Memory B cell (primary cell): ENCODE measurements at places on chromosomes 3 and 15.

GRCh38 chr3:136444581-136444980, 194.4 kb downstream of the PCCB start:
- no peak for DNase-seq

GRCh38 chr15:67125589-67126502, 60.4 kb downstream of the SMAD3 start:
- no peak for DNase-seq

DNA sequence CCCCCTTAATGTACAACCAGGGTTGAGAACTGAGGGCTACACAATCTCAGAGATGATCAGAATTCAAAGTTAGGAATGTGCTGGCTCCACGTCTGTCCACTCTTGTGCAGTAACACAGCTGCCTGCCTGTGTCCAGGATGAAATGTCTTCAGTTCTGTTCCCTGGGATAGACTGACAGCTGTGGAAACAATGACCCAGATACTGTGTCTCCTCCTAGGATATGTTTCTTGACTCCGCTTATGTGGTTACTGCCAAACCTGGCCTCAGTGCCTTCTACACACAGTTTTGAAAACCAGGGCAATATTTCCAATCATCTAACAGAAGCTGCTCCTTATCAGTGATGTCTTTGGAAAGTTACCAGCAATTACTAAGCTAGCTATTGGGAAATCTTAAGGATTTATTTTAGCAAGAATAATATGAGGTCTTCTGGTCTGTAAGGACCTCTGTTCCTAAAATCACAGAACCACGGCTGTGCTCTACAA, 67.6 kb downstream of the NOX5 start:
- DNase-seq, result no peak

- DNase-seq, result no peak
Measured at GRCh38 chr3:170327040-170327808, 30.3 kb upstream of the SKIL start.

DNA sequence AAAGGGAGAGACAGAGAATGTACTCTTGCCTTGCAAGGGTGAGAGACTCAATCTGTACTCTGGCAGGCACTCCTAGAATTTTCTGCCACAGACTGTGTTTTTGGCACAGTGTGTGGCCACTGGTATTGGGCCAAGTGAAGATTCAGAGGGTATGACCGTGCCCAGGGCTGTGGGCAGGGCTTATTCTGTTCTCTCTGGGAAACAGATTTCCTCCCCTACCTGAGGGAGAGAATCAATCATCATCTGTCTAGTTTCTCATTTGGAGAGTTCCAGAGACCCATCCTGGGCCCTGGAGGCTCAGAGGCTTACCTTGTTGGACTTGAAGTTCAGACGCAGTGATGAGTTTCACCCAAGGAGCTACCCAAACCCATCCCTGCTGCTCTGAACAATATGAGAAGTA, 28.2 kb downstream of the CSTA start:
- no peak for DNase-seq

GRCh38 chr3:55285156-55285555, 201.9 kb downstream of the WNT5A start:
- no peak for DNase-seq

DNA sequence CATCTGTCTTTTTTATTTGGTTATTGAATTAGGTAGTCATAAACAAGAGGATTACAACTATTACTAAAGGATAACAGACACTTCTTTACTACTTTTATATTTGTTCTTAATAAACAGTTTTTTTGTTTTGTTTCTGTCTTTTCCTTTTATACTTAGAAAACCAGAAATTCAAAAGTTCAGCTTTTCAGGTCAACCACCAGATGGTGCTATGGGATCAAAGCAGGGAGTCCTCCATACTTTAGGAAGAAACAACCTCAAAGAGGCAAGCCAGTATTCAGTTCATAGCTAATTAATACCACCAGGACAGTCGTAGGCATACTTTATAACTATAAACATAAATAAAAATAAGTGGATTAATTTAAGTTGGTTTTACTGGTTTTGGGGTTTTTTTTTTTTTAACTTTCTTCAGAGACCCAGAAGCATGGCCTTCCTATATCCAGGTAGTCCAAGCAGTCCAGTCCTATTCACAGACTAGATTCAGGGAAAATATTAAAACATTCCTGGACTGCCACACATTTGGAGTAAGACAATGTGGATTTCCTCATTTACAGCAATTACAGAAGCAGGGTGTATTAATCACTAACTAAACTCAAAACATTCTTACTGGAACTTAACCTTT, 16.0 kb upstream of the EID1 start:
- peak; percentile 60 for DNase-seq

DNA sequence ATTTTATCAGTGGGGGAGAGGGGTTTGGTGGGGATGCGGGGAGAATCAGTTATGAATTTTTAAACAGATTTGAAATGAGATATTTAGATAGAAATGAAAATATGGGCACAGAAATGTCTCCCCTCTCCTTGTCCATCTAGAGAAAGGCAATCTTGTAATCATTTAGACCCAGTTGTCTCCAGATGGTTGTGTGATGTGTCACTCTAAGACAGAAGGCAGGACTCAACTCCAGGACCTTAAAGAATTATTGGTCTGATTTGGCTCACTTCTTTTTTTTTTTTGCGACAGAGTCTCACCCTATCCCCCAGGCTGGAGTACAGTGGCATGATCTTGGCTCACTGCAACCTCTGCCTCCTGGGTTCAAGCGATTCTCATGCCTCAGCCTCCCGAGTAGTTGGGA, 77.2 kb downstream of the EOMES start:
- no peak for DNase-seq

GRCh38 chr3:13858768-13859520, 20.9 kb downstream of the WNT7A start:
- DNase-seq, result no peak

GRCh38 chr3:32106929-32107362, 526 bp downstream of the GPD1L start:
- no peak for DNase-seq

DNA sequence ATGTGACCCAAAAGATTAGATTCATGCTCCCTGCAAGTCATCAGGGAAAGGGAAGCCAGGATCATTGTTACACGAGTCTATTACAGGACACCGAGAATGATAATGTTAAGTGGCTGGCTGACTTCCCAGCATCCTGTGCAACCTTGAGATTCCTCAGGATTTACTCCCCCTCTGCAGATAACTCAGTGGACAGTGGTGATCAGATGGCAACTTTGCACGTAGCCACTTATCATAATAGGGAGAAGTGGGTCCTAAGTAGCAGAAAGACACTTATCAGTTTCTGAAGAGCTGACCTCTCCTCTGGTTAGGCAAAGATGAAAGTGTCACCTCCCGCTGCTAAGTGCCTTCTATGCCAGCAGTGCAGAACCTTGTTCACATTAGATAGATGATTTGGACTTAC, 6.7 kb upstream of the TMPRSS7 start:
- DNase-seq, result no peak

- DNase-seq, result no peak
Measured at GRCh38 chr3:57142411-57142723, 22.8 kb downstream of the IL17RD start.

DNA sequence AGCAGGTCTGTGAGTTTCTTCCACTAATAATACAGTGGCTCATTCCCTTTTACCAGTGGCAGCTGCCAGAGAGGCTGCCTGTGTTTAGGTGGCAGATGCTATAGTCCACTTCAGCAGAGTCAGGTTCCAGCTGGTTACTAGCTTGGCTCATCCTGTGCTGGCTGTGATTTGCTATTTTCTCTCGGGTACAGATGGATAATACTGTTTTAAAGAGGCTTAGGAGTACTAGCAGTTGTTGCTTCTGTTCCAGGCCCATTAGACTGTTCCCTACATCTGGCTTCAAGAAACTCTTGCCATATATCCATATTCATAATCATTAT, 41.0 kb downstream of the ZNF609 start:
- DNase-seq, result no peak

DNA sequence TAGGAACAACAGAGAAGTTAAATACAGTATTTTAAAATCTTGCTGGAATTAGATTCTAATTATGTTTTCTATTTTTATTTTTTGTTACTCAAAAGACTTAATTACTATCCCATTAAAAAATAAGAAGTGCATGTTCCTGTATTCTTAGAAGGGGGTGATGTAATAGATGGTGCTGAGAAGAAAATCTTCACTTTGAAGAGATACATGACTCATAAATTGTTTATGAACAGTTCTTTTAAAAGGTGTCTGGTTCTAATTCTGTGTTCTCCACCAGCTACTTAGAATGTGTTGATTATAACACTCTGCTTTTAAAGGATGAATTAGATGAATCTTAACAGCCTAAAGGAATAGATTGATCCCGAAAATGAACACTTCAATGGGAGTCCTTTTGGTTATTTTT, 8.2 kb downstream of the RCN2 start:
- no peak for DNase-seq

- no peak for DNase-seq
Measured at GRCh38 chr3:174072675-174073074, 675.1 kb downstream of the NLGN1 start.

DNA sequence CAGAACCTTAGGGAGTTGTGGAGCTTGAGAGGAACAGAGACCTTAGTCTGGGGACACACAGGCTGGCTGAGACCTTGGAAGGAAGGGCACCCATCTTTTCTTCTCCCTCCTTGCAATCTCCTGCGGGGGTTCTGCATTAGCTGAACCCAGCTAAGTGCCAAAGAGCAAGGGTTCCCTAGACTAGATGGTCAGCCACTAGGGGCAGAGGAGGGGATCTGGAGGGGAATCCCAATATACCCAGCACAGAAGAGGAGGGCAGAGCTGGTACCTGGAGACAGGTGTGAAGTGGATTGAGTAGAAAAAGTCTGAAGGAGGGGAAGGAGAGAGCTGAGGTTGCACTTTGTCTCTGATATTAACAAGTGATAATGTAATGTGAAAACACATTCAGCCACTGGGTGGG, 212.8 kb downstream of the ADAMTS9 start:
- no peak for DNase-seq

DNA sequence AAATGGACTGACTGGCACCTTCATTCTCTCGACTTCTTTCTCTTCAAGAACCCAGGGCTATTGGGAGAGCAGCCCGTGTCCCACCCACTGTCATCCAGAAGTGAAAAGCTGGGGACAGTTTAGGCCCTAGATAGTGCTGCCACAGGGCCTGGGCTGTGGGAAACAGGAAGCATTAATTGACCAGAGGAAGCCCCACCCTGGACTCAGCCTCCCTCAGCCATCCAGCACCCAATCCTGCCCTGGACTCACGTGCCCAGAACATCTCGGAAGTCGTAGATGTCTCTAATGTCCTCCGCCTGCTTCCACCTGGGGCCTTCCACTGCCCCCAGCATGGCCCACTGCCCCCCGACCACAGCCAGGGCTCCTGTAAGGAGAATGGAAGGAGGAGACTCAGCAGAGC, 2.3 kb downstream of the CAMK1 start:
- no peak for DNase-seq

DNA sequence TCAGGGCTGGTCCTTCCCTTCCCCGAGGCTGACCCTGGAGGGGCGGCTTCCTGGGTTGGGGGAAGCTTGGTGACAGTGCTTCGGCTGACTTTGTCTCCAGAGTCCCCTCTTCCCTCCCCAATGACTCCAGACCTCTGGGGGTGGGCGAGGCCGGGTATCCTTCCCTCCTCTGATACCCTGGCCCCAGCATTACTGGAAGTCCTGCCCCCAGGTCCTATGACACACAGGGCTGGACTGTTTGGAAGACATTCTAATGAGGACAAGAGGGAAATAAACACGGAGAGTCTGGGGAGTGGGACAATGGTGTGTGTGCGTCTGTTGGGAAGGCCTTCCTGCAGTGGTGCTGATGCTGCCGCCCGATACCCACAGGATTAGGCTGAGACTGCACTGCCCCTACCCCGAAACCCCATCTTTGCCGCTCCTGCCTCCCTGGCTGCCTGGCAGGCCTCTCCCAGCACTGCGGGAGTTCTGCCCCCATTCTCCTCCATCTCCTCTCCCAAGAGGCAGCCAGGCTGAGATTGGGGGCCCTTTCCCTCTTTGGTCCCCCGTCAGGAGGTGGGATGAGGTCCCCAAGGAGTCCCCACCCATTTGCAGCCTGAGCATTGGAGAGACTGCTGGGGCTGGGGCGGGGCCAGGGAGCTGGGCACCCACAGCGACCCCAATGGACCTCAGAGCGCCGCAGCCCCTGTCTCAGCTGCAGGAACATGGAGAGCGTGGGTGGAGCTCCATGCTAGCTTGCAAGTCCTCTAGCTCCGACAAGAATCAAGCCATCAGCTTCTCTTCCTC, 29.7 kb upstream of the FBLN2 start:
- DNase-seq, result no peak

- no peak for DNase-seq
Measured at GRCh38 chr3:81195478-81195877, 566.0 kb downstream of the GBE1 start.

DNA sequence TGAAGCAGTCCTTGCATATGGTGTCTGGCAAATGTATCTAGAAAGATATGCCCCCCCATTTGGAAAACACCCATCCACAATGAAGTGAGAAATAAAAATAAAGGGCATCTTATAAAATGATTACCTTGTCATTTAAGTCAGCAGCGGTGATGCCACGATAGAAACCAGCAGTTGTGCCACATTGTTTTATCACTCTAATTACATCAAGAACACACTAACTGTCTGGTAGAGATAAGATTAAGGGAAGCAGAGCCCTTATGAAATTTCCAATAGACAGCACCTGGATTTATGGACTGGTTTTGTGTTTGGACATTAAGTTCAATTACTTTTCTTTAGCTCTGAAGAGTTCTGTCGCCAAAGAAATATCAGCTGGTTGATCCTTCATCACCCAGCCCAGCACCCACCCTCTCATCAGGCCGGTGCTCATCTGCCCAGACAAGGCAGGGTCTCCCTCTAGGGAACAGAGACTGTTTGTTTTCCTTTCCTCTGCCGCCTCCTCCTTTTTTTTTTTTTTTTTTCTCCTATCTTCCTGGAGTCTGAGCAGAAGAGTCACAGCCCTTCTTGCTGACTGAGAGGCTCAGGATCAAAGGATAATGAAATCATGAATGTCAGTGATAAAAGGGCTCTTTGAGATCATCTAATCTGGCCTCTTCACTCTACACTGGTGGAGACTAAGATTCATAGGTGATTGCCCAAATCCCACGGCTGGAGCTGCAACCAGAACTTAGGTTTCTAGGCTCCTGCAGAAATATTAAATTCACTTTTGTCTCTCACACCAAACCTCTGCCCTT, 464.1 kb downstream of the NTRK3 start:
- DNase-seq, result no peak

DNA sequence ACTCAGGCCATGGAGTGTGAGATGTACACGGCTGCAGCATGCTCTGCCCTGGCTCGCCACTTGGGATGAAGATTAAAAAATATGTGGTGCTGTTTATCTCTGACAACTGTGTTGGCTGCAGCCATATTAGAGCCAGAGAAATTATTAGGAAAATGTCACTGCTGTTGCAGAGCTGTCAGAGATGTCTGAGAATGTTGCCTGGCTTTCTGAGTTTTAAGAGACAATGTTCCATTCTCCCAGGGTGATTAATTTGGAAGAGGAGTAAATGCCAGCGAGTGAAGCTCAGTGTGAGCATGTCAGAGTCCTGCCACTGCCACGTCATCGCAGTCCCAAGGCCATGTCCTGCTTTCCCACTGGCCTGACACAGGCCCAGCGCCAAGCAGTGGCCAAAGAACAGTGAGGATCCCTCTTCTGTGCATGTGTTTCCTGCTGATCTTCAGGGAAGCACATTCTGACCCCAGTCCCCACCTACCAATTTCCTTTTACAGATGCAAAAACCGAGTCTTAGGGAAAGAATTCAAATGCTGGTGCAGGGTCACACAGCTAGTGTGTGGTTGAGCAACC, 370.9 kb downstream of the GABRG3 start:
- DNase-seq, result no peak
